ENCODE measurements at places on chromosomes 4 and X.

- DNase-seq: no peak
Measured at GRCh38 chr4:183867247-183867646, 37.9 kb upstream of the STOX2 start.

GRCh38 chrX:3548765-3549391 lies 164.6 kb downstream of the PRKX start:
- DNase-seq: no peak

- DNase-seq: no peak
Measured at GRCh38 chr4:186481998-186482790, 73.2 kb downstream of the MTNR1A start.

DNA sequence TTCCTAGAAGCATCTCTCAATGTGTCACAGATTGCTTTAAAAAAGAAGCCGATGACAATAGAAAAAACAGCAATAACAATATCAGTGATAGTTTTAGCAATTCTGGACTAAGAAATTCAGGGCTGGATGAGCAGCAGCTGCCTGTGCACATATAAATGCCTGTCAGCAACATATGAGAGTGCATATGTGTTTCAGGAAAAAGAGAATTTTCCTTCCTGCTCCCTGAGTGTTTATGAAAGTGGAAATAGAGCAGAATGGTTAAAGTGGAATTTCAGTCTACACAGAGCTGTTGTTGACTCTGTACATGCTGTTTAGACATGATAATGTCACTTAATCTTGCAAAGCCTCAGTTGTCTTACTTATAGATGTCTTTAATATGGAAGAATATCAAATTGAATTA lies 164.4 kb upstream of the PCDH7 start:
- DNase-seq: no peak

DNA sequence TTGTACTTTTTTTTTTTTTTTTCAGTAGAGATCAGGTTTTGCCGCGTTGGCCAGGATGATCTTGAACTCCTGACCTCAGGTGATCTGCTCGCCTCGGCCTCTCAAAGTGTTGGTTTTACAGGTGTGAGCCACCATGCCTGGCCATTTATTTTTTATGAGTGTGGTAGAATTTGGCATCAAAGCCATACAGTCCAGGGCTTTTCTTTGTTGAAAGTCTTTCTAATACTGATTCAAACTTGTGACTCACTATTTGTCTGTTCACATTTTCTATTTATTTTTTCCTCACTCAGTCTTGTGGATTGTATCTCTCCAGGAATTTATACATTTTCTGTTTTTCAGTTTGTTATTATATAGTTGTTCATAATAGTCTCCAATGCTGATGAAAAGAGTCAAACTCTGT lies 66.5 kb upstream of the SPIN4 start:
- DNase-seq: no peak

DNA sequence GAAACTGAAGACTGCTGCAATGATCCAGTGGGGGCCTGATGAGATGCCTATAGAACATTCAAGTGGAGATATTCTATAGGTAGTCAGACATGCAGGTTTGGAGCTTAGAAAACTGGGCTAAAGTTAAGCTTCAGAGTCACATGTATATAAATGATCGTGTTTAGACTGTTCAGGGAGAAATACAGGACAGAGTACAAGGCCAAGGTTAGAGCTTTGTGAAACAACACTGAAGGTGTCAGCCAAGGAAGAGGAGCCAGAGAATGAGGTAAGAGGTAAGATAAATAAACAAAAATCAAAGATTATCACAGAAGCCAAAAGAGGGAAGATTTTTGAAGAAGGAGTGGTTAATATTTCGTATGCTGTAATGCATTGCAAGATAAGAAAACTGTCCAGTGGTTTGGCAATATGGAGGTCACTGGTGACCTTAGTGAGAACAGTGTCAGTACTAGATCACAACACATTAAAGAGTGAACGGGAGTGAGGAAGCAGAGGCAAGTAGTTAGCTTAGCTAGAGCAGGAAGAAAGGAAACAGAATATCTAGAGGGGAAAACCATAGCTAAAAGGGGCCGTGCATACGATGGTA lies 58.0 kb upstream of the KLHL13 start:
- DNase-seq: no peak

DNA sequence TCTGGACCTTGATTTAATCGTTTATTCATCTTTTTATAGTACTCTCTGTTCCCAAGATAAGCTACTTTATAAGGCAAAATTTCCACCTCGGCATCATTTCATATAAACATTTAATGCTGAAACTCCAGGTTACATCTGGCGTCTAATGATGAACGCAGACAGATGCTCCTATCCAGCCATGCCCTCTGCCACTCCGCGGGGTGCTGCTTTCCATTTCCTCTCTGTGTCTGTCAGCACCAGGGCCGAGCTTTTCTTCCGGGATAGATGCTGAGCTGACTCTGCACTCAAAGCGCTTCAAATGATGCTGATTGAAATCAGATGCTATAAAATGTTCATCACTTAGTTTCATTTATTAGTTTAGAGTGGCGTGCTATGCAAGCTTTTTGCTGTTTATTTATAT lies 80.5 kb upstream of the HELT start:
- DNase-seq: no peak

Data from activated CD4-positive, alpha-beta T cell treated with anti-CD3 and anti-CD28 coated beads, Interleukin-2, amount 50 U/mL, for 24 hours (primary cell).